ENCODE measurements at places on chromosomes 3 and 15.

GRCh38 chr3:3739330-3740060, 59.7 kb upstream of the LRRN1 start:
- no peak for DNase-seq

- DNase-seq = no peak
Measured at GRCh38 chr3:156108616-156109015, 11.8 kb upstream of the KCNAB1 start.

GRCh38 chr3:100641471-100642032, 32.2 kb downstream of the ADGRG7 start:
- no peak for DNase-seq

DNA sequence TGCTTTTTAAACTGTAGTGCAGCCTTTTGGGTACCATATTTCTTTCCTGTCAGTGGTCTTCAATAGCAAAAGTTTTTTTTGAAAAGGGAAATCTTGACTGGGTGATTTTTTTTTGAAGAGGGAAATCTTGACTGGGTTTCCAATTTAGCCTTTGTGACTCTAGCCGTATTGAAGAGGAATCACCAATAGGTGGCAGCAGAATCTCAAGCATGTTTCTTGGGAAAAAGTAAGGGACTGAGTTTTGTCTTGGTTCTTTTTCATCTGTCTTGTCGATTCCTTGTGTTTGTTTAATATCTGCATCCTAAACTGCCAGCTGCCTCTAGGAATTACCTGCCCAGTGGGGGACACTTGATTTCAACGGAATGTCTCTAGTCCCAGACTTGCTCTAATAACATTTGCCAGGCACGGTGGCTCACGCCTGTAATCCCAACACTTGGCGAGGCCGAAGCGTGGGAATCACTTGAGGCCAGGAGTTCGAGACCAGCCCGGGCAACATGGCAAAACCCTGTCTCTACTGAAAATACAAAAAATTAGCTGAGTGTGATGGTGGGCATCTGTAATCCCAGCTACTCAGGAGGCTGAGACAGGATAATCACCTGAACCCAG, 89.2 kb downstream of the RBPMS2 start:
- peak; percentile 30 for DNase-seq

GRCh38 chr15:33279613-33280205, 31.1 kb upstream of the RYR3 start:
- DNase-seq = peak; percentile 56

DNA sequence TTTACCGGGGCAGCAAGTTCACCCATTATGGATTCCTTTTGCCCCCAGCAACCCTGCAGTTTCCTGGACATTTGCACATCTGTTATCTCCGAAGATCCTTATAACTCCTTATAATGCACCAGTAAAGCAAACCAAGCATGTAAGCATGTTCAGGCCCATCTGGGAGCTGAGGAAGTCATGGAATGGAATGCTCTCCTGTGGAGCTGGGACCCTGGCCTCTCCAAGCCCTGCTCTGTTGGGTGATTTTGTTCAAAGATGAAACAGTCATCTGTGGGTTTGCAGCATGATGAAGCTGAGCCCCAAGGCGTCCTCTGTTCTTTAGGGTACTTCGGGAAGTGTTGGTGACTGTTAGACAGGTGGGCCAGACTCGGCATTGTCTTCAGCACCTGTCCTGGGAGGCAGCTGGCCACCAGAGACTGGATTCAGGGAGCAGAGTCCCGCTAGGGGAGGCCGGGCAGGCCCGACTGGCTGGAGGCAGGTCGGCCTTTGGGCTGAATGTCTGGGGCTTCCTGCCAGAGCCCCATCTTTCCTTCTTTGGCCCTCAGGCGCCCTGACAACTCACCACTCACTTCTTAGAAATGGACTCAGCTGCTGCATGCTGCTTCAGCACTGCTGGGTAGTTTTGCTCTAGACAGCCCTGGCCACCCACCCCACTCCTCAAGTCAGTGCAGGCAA, 3.9 kb downstream of the DNAH1 start:
- no peak for DNase-seq

- DNase-seq = no peak
Measured at GRCh38 chr3:71968544-71968943, 183.6 kb upstream of the PROK2 start.

DNA sequence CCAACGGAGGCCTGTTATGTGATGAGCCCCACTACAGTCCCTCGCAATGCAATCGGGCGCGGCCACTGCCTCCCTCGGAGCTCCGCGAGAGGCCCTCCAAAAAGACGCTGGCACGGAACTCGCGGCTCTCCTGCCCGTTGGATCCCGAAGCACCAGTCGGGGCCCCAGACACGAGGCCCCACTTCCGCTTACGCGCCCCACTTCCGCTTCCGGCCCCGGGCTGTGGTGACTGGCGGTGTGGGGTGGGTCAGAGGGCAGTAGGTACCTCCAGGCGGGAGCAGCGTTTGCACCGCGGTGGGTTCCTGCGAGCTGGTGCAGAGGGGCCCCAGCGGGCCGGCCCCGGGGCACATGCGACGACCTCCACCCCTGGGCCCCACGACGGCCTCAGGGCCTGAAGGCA, at the start of gene TOPAZ1:
TSS of gene TOPAZ1 (plus strand) at position 181 of the 400 bp plus-strand sequence. CDS start at position 349, 168 bp downstream.
- no peak for DNase-seq

GRCh38 chr15:63539998-63540397, 35.6 kb downstream of the USP3 start:
- DNase-seq = no peak

GRCh38 chr3:65030847-65031463, 343.2 kb upstream of the ADAMTS9 start:
- DNase-seq = peak; percentile 79

DNA sequence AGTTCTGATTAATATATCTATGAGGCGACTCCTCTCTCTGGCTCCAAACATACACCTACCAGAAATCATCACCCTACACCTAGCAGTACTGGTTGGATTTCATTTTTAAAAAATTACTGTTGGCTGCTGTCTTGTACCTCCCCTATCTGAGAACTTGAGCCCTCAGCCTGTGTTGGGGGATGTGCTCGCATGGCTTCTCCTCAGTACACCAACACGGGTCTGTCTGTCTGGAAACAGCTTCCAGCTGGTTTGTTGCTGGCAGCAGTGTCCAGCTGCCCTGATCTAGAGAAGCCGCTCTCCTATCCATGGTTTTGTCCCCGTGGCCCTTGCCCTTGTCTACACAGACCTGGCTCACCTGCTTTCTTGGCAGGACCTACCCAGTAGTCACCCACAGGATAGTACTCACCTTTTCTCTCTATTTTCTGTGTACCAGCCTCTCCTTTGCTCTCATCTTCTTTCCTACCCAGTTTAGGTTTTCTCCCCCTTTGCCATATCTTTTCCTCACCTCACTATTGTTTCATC, 43.2 kb upstream of the NEDD4 start:
- no peak for DNase-seq

GRCh38 chr15:95733931-95734330, 596.6 kb upstream of the NR2F2 start:
- no peak for DNase-seq

DNA sequence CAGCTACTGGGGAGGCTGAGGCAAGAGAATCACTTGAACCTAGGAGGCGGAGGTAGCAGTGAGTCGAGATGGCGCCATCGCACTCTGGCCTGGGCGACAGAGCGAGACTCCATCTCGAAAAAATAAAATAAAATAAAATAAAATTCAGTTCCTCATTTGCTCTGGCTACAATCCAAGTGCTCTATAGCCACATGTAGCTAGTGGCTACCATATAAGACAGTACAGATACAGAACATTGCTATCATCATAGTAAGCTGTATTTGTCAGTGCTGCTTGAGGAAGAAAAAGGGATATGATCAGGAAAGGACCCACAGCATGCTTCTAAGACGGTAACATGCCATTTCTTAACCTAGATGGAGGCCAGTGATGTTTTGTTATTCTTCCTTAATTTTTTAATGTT, 88.7 kb upstream of the CDAN1 start:
- no peak for DNase-seq

All from brain microvascular endothelial cell (primary cell).